Activated CD4-positive, alpha-beta T cell treated with anti-CD3 and anti-CD28 coated beads for 36 hours (primary cell): ENCODE measurements at places on chromosomes 3 and 15. TPM values are rescaled to one million over a fixed set of nuclear protein-coding genes. Genes with fewer than 3 reads are reported as not detected.

KPNA1 gene
- total RNA-seq, result 37.5 TPM

CIDEC gene
- total RNA-seq, result not detected

PROS1 gene
- 0.47 TPM for total RNA-seq

SEMA3G gene
- not detected for total RNA-seq

- no peak for DNase-seq
Measured at GRCh38 chr3:134317106-134317947, 56.9 kb downstream of the AMOTL2 start.

DNA sequence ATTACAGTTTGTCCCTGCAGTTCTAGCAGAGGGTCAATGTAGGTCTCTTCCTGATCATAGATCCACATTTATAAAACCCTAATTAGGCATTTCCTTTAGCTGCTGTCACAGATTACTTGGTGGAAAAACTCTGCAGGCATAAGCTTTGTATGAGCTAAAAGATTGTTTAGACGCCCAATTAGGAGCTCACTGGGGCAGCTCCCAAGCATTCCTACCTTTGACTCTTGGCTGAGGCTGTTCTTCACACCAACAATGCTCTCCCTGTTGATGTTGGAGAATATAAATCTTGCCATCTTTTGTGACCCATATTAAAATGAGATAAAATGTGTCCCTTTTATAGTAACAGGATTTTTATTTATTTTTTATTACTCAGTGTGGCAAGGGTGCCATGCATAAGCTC lies 148.3 kb upstream of the TRIM42 start:
- no peak for DNase-seq

- DNase-seq, result no peak
Measured at GRCh38 chr3:124409650-124410275, 320.5 kb upstream of the UMPS start.

GRCh38 chr15:45943240-45943639 lies 308.4 kb downstream of the SQOR start:
- no peak for DNase-seq

DNA sequence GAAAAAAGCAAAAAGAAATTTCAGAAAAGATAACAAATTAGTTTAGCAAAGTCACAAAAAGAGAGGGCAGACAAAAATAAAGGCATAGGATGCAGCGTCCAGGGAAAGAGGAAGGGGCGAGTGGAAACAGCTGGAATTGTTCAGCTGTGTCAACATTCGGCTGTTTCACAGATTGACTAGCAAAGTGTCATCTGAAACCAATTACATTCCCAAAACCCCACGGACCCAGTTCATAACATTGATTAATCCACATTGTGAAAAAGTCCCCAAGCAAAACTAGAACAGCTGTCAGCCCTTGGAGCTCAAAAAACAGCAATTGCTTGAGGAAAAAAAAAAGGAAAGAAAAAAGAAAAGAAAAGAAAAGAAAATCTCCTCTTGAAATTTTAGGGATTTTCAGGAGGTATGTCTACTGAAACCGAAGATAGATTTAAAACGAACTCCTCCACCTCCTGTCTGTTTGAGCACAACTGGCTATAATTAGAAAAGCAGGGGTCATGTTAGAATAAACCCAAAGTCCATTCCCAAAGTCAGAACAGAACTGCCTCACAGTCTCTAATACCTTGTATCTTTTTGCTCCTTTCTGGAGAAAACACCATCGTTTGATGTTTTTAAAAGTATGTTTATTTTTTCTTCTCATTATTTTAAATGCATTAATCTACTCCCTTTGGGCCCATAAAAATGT lies 159.6 kb downstream of the RORA start:
- no peak for DNase-seq

DNA sequence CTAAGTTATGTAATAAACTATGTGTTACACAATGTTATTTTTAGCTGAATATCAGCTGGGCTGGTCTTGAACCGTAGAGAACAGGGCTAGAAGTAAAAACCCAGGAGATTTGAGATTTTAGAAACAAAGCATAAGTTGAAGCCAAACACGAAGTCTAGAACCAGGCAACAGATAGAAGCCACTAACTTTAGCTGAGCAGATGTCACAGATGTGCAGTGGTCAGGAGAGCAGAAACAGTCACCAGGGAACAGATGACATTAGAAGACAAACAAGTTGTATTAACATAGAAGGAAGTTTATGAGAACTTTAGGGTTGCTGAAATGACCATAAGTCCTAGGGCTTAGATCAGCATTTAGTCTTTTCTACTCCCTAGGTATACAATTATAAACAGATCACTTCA lies 731.0 kb downstream of the ZNF385D start:
- no peak for DNase-seq

- no peak for DNase-seq
Measured at GRCh38 chr3:188365184-188365583, 211.2 kb downstream of the LPP start.

ARRDC4 gene
- 0.88 TPM for total RNA-seq

GRCh38 chr3:158506456-158506855 lies 64.5 kb upstream of the MLF1 start:
- no peak for DNase-seq
